ENCODE measurements at places on chromosomes 5 and 9. TPM values are rescaled to one million over a fixed set of nuclear protein-coding genes. Genes with fewer than 3 reads are reported as not detected.

Gene PCDHB6
- total RNA-seq: not detected

Gene CTSV
- total RNA-seq: 23.3 TPM

Gene PCDHAC2
- 12.6 TPM for total RNA-seq

Gene S1PR3
- total RNA-seq: 0.76 TPM

Gene GZMA
- not detected for total RNA-seq

Gene FAM78A
- not detected for total RNA-seq

Gene CD74
- total RNA-seq: 1,091 TPM

Gene SCGB3A2
- total RNA-seq: not detected

Gene ANXA6
- total RNA-seq: 16.4 TPM

Gene DENND4C
- total RNA-seq: 28.5 TPM

Gene CAMLG
- 22.8 TPM for total RNA-seq

DNA sequence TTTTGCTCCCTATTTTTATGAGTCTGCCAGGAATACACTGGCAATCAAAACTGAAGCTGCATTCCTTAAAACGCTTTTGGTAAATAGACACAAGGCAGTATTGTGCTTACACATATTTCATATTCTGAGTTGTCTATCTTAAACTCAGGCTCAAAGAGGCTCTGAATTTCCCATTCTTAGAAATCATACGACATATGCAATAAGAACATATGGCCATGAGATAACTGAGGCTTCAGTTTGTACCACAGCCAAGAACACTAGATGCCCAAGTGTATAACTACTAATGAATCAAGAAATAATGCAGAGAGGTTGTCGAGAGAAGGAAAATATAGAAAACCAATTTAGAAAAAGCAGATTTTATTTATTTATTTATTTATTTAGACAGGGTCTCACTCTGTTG is 357.4 kb downstream of the NDUFS4 start:
- H3K27ac ChIP-seq: no peak overlapping the region
- H3K27me3 ChIP-seq: no peaks in the 10 kb centered on the region
- no peaks in the 10 kb centered on the region for H3K36me3 ChIP-seq

- no peaks in the 10 kb centered on the region for H3K36me3 ChIP-seq
- H3K27ac ChIP-seq: no peak overlapping the region
- no peak overlapping the region for H3K4me3 ChIP-seq
- no peaks in the 10 kb centered on the region for H3K4me1 ChIP-seq
- no peak for DNase-seq
Observed at GRCh38 chr9:102237094-102237493, 498.6 kb upstream of the GRIN3A start.

DNA sequence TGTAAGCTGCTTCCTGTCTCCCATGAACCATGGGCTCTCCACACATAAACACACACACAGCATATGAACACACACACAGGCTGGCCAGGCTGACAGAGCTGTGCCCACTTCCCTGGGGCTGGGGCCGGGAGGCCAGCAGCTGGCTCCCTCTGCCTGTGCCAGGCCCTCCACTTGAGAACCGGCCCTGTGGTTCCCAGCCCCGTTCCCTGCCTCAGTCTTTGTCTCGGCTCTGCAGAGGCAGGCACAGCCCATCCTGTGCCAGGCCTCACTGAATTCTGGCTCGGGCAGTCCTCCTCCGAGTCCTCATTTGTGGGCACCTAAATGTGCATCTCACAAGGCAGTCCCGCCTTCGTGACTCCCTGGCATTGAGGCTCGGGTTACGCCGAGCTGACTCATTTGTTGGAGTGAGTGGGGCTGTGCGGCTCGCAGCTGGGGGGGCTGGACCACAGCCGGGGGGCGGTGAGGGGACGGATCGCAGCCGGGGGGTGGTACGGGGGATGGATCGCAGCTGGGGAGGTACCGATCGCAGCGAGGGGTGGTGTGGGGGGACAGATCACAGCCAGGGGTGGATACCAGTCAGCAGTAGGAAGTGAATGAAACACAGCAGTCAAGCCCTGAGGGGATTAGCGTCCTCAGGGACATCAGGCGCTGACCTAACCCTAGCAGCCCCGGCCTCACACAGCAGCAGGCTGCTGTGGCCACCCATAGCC is 72.3 kb downstream of the PSMB7 start:
- no peak overlapping the region for H3K4me3 ChIP-seq
- H3K27me3 ChIP-seq: no peaks in the 10 kb centered on the region
- H3K36me3 ChIP-seq: peaks cover 46% of the 10 kb centered on the region

GRCh38 chr9:81052846-81053245 is 636.5 kb downstream of the TLE1 start:
- H3K27me3 ChIP-seq: no peaks in the 10 kb centered on the region
- H3K27ac ChIP-seq: no peak overlapping the region
- H3K4me1 ChIP-seq: no peaks in the 10 kb centered on the region
- DNase-seq: no peak

- DNase-seq: no peak
- no peak overlapping the region for H3K4me3 ChIP-seq
- no peak overlapping the region for H3K27ac ChIP-seq
- no peaks in the 10 kb centered on the region for H3K36me3 ChIP-seq
Observed at GRCh38 chr9:86135371-86135770, 36.0 kb upstream of the GOLM1 start.

GRCh38 chr5:159933531-159934485 is 17.5 kb downstream of the ADRA1B start:
- H3K36me3 ChIP-seq: no peaks in the 10 kb centered on the region
- H3K4me1 ChIP-seq: peaks cover 12% of the 10 kb centered on the region
- no peak overlapping the region for H3K27ac ChIP-seq
- H3K27me3 ChIP-seq: no peaks in the 10 kb centered on the region
- DNase-seq: no peak
- no peak overlapping the region for H3K4me3 ChIP-seq

- H3K4me3 ChIP-seq: peak within 1 kb of the TSS; percentile 99
- peaks cover 50% of the 10 kb centered on the region for H3K36me3 ChIP-seq
- H3K27ac ChIP-seq: peak within 1 kb of the TSS; percentile 93
- peak; percentile 95 for DNase-seq
Observed at GRCh38 chr5:77775790-77776553, at the start of gene TBCA. Gene TBCA, minus strand, starts transcription at chr5:77776339. Its CDS starts 82 bp downstream, at chr5:77776257.

GRCh38 chr9:91034521-91034920 is 232.9 kb downstream of the SYK start:
- no peak overlapping the region for H3K27ac ChIP-seq
- H3K4me3 ChIP-seq: no peak overlapping the region
- H3K36me3 ChIP-seq: peaks cover 5% of the 10 kb centered on the region
- no peaks in the 10 kb centered on the region for H3K27me3 ChIP-seq

GRCh38 chr5:52743012-52743411 is 44.7 kb upstream of the ITGA1 start:
- no peaks in the 10 kb centered on the region for H3K36me3 ChIP-seq
- H3K27ac ChIP-seq: no peak overlapping the region

DNA sequence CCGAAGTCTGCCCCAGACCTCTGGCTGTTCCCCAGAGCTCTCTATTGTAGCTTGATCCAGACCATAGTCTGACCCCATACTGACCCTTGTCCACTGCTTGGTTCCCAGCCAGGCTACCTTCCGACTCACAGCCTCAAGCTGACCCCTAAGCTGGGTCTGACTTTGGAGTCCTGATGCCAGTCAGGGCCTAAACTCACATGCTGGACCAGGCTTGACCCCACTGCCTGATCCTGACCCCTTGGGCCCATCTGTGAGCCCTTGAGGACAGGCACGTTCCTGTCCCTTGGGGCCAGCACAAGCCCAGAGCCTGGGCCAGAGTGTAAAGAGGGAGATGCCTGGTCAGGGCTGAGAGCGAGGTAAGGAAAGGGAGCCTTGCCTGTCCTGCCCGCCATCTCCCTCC is 32.7 kb upstream of the ENHO start:
- DNase-seq: no peak
- no peak overlapping the region for H3K27ac ChIP-seq
- H3K36me3 ChIP-seq: no peaks in the 10 kb centered on the region
- H3K4me1 ChIP-seq: peaks cover 11% of the 10 kb centered on the region

DNA sequence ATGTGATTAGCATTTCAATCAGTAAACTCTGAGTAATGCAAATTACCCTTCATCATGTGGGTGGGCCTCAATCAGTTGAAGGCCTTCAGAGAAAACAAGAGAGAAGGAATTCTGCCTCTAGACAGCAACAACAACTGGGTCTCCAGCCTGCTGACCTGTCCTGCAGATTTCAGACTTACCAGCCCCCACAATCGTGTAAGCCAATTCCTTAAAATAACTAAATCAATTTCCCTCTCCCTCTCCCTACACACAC is 41.7 kb upstream of the FBXW11 start:
- peaks cover 15% of the 10 kb centered on the region for H3K36me3 ChIP-seq
- H3K4me3 ChIP-seq: no peak overlapping the region
- H3K27ac ChIP-seq: no peak overlapping the region
- no peak for DNase-seq
- H3K27me3 ChIP-seq: no peaks in the 10 kb centered on the region
- H3K4me1 ChIP-seq: no peaks in the 10 kb centered on the region

DNA sequence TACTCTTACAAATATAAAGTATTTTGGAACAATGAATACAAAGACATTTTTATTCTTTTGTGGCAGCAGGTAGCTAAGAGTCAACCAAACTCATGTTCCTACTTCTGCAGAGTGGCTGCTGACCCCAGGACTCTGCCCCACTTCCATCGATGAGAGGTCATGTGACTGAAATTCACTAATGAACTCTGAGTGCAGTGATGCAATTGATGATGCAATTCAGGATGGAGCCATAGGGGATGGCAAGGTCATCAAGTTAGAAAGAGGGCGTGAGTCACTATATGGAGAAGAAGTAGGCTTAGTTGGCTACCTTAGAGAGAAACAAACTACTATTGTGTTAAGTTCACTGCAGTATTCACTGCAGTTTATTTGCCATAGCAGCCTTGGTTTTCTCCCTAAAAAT is 340.4 kb downstream of the CTNND2 start:
- H3K27ac ChIP-seq: no peak overlapping the region
- no peaks in the 10 kb centered on the region for H3K4me1 ChIP-seq
- no peak overlapping the region for H3K4me3 ChIP-seq
- H3K27me3 ChIP-seq: no peaks in the 10 kb centered on the region
- H3K36me3 ChIP-seq: no peaks in the 10 kb centered on the region

DNA sequence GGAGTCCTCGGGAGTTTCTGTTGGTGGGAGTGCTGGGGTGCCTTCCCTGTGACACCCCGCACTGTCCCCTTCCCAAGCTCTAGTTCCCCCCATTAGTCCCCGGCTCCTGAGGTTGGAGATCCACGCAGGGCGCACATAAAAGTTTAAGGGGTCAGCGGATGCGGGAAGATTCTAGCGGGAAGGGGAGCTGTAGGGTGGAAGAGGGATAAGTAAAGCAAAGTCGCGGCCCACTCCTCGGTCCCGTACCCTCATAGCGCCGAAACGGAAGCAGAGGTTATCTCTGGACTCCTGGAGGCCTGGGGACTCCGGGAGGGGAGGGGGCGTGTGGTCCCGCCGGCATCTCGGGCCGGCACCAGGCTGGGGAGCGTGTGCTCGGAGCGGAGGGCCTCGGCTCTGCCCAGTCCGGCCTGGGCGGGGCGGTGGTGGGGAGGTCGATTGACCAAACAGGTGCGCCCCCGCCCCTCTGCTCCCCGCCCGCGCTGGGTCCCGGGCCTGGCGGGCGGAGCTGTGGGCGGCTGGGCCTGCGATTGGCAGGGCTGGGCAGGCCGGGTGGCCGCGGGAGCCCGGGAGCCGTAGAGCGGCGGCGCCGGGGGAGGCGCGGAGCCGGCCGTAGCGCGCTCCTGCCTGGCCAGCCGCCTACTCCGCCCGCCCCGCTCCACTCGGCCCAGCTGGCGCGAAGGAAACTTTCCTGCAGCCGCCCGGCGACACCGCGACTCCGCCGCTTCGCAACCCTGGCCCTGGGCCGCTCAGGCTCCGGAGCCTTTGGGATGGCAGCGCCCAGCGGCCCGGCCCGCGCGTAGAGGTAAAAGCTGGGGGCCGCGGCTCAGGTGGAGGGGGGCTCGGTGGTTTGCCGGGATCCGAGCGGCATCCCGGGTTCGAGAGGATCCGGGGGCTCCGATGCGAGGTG is 52.2 kb upstream of the DAB2IP start:
- peak overlapping the region; percentile 54 for H3K27ac ChIP-seq
- H3K4me3 ChIP-seq: peak overlapping the region; percentile 72
- peaks cover 12% of the 10 kb centered on the region for H3K4me1 ChIP-seq
- no peaks in the 10 kb centered on the region for H3K27me3 ChIP-seq
- peak; percentile 90 for DNase-seq
- H3K36me3 ChIP-seq: peaks cover 17% of the 10 kb centered on the region

DNA sequence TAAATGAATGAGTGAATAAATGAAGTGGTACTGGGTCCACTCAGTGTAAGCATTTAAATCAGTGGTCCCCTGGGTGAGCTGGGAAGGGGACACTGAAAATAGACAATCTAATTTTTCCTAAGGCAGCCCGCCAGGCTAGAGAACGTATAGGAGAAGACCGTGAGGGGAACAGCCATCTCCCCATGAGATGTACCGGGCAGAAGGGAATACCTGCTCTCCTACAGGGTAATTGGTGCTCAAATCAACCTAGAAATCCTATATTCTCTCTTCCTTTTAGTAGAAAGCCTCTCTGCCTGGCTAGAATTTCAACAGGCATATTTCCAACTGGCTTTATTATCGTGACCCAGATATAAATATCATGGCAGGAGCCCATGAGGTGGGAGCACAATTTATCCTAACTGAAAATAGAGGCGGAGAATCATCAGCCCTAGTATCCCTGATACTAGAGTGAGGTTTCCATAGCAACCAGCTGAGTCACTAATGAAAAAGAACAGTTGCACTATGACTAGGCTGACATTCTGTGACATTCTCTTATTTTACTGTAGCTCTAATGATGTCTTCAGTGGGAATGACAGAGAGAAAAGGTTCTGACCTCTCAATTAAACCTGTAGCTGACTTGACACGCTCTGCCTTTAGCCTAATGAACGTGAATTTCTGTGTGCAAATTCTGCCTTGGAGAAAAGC is 96.5 kb upstream of the CAST start:
- peaks cover 34% of the 10 kb centered on the region for H3K27me3 ChIP-seq
- H3K4me1 ChIP-seq: peaks cover 8% of the 10 kb centered on the region
- H3K4me3 ChIP-seq: no peak overlapping the region

DNA sequence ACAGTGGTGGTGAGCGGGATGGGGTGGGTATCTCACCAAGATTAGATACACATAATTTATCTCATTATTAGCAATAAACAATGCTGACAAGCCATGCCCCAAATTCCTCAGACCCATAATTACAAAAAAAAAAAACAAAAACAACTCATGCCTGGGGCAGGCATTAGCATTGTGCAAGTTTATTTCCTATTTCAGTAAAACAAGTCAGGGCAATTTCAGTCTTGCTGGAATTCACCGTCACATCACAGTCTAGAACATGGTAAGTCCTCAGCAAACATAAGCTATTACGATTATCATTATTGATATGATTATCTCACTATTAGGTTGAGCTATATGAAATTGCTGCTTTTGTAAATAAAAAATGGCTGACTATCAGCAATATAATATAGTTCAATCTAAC is 57.5 kb upstream of the GNAQ start:
- DNase-seq: no peak
- no peaks in the 10 kb centered on the region for H3K36me3 ChIP-seq
- H3K27ac ChIP-seq: no peak overlapping the region
- H3K27me3 ChIP-seq: peaks cover 33% of the 10 kb centered on the region
- H3K4me1 ChIP-seq: no peaks in the 10 kb centered on the region
- no peak overlapping the region for H3K4me3 ChIP-seq

GRCh38 chr9:5760338-5760737 is 72.6 kb downstream of the ERMP1 start:
- H3K27ac ChIP-seq: no peak overlapping the region
- H3K27me3 ChIP-seq: no peaks in the 10 kb centered on the region
- DNase-seq: no peak
- H3K4me3 ChIP-seq: no peak overlapping the region
- no peaks in the 10 kb centered on the region for H3K36me3 ChIP-seq
- H3K4me1 ChIP-seq: no peaks in the 10 kb centered on the region

GRCh38 chr5:62606878-62607277 is 28.3 kb downstream of the LRRC70 start:
- no peaks in the 10 kb centered on the region for H3K4me1 ChIP-seq
- no peaks in the 10 kb centered on the region for H3K36me3 ChIP-seq
- DNase-seq: no peak
- H3K4me3 ChIP-seq: no peak overlapping the region
